ENCODE measurements at places on chromosomes 4 and X.

GRCh38 chrX:150446151-150446550, 83.0 kb downstream of the MAMLD1 start:
- no peak for DNase-seq

GRCh38 chrX:6299724-6300123, 71.1 kb upstream of the NLGN4X start:
- DNase-seq: no peak

DNA sequence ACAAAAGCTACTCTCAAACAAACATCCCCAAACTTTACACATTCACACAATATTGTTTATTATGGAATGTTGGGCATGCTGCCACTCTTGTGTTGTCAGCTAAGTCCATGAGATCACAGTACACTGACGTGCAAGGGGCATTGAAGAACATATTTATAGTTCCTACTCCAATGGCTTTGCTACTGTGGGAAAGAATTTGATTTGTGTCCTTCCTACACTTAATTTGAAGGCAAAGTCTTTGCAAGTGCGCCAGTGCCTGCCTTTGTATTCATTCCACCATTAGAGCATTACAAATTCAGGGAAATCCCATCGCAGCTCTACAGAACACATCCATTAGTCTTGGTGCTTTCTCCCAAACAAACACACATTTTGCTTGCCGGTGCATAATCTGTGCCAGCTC, 45.4 kb upstream of the FTHL17 start:
- DNase-seq: peak; percentile 9

- no peak for DNase-seq
Measured at GRCh38 chr4:43816116-43816515, 632.5 kb downstream of the KCTD8 start.

GRCh38 chr4:172740434-172740833, 428.2 kb upstream of the GALNT7 start:
- no peak for DNase-seq

- no peak for DNase-seq
Measured at GRCh38 chrX:34859191-34859590, 83.4 kb upstream of the FAM47B start.

GRCh38 chr4:98314791-98315565, 53.8 kb downstream of the RAP1GDS1 start:
- DNase-seq: no peak

DNA sequence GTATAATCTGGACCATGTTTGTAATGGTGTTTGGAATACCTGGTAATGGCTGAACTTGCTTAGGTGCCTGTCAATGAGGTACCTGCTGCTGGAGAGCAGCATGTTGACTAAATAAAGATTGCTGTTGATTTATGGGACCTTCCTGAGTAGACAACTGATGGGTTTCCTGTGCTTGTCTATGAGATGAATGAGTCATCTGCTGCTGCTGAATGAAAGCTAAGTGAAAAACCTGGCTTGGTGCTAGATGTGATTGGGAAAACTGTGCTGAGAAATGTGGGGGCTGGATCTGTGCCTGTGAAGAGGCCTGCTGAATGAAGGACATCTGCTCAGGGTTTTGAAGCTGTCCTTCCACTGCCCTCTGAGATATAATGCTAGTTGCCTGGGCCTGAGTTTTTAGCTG, 69.6 kb downstream of the WNK3 start:
- DNase-seq: no peak

GRCh38 chr4:106584337-106584989, 215.9 kb upstream of the GIMD1 start:
- DNase-seq: no peak

DNA sequence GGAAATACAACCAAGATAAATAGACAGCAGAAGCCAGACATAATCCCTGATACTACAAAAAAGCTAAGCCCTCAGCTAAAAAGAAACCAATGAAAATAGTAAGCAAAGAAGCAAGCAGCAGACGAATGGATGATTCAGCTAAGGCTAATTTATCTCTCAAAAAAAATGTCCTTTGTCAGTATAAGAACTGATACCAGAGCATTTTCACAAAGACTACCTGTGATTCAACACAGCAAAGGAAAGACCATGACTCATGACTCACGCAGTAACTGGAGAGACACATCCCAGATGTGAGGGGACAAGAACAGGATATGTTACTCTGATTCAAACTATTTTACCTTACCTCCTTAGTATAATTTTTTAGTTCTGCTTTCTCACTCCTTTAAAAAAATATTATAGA, 22.7 kb upstream of the TMPRSS11F start:
- DNase-seq: no peak

DNA sequence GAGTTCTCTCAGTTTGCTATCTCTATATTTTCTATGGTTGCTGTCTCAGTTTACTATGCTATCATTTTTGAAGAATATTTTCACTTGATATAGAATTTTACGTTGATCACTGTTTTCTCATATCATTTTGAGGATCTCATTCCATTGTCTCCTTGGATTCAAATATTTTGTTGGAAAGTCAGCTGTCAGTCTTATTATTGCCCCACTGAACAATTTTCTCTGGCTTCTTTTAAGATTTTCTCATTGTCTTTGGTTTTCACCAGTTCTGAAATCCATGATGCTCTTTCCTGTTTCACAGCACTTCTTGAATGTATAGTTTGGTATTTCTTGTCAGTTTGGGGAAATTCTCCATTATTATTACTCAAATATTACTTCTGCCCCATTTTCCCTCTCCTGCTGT, 81.1 kb downstream of the ENPP6 start:
- DNase-seq: no peak

GRCh38 chr4:34293459-34293858, 1950.9 kb downstream of the ARAP2 start:
- no peak for DNase-seq

- DNase-seq: no peak
Measured at GRCh38 chr4:36610628-36611027, 329.2 kb downstream of the DTHD1 start.

GRCh38 chr4:135775909-135776308, 1574.3 kb upstream of the PABPC4L start:
- DNase-seq: no peak

- no peak for DNase-seq
Measured at GRCh38 chrX:11212741-11213140, 80.5 kb upstream of the AMELX start.

DNA sequence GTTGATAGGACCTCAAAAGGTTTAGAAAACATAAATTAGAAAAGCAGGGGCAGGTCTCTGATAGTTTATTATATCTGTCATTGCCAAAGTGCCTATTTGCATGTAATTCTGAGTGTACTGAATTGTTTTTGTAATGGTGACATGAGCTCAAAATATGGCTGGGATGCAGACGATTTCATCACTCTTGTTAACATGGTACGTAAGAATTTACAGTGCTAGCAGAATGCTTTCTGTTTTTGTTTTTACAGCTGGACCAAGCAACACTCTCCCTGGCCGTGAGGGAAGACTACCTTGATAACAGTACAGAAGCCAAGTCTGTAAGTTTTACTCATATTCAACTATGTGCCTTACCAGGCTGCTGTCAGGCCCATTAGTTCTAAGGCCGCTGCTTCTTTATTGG, 58.1 kb downstream of the PHEX start:
- DNase-seq: no peak
